Left cardiac atrium (tissue), 4 donors: ENCODE measurements at places on chromosomes 13 and 19.

DNA sequence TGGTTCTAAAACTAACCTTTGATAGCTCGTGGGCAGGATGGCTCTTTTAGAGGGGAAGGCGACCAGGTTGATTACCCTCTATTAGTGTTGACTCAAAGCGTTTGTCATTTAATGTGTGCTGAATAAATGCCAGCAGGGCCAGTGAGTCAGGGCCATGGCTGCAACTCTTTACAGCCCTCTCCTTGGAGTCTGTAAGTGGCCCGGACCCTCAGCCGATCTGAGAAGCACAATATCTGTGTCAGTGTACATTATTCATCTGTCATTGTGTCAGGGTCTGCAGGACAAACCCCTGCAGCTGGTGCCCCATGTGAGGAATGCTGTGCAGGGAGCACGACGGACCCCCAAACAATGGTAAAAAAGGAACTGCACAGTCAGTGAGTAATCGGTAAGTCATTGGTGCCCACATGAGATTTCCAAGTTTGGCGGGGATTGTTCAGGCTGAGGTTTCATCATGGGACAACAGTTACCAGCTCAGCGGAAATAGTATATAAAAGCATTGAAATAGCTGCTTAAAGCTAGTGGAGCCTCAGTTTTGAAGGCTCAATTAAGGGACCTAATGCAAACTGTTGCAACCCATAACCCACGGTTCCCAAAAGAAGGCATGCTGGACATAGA lies 139.1 kb downstream of the ZNF675 start:
- no peak for DNase-seq

DNA sequence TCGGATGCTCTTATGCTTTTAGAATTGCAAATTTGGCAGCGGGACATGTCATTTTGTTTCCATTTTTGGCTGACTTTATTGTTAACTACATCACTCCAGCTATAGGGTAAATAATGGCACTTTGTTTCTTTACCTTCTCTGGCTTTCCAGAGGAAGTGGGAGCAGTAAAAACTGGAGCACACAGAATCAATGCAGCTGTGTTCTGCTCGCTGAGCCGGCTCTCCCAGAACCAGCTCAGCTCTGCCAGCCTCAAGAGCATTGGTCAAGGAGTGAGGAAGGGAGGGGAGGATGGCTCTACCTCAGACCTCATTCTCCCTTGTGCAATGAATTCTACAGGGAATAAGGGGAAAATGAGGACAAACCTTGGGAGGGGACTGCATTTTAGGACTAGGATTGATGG lies 50.5 kb upstream of the SPATA13 start:
- no peak for DNase-seq

- no peak for DNase-seq
Observed at GRCh38 chr13:28100150-28101121, at the start of gene FLT3. FLT3 (minus strand) TSS chr13:28100576; CDS start chr13:28100510, 66 bp downstream.

DNA sequence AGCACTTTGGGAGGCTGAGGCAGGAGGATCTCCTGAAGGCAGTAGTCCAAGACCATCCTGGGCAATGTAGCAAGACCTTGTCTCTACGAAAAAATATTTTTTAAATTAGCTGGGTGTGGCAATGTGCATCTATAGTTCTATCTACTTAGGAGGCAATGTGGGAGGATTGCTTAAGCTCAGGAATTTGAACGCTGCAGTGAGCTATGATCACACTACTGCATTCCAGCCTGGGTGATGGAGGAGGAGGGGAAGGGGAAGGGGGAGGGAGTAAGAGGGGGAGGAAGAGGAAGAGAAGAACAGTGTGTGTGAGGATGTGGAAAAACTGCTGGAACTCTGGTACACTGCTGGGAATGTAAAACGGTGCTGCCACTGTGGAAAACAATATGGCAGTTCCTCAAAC lies 9.2 kb upstream of the CLIP3 start:
- DNase-seq: no peak

GRCh38 chr19:19362075-19362474 lies 41.4 kb downstream of the MAU2 start:
- DNase-seq: no peak

- DNase-seq: peak; percentile 76
Observed at GRCh38 chr19:6801485-6802086, 29.1 kb downstream of the VAV1 start.

DNA sequence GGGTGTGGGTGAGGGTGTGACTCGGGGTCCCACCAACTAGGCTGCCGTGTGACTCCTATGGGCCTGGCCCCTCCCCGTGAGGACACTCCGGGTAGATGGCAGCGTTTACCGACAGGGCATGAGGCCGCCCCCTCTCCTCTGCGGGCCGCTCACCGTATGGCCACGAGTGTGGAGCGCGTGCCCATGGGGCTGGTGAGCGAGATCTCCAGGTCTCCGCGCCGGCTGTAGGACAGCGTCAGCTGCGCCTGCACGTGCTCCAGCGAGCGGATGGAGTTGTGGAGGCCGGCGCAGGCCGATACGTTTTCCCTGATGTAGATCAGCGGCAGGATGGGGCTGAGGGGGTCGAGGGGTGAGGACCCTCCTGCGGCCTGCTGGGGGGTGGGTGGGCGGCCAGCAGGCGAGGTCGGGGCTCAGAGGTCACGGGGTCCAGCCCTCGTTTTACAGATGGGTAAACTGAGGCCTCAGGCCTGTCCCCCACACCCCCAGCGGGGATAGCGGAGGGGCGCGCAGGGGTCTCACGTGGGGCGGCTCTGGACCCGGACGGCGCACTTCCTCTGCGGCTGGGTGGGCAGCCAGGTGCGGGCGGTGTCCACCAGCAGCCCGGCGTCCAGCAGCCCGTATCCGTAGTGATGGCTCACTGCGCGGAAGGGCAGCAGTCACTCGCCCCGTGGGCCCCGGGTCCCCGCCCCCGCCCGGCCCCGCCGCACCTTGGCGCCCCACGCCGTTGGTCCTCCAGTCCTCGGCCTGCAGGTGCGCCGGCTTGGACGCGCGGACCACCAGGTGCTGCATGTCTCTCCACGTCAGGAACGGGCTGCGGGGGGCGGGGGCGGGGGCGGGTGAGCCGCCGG lies 4.3 kb upstream of the C19orf25 start:
- peak; percentile 23 for DNase-seq

DNA sequence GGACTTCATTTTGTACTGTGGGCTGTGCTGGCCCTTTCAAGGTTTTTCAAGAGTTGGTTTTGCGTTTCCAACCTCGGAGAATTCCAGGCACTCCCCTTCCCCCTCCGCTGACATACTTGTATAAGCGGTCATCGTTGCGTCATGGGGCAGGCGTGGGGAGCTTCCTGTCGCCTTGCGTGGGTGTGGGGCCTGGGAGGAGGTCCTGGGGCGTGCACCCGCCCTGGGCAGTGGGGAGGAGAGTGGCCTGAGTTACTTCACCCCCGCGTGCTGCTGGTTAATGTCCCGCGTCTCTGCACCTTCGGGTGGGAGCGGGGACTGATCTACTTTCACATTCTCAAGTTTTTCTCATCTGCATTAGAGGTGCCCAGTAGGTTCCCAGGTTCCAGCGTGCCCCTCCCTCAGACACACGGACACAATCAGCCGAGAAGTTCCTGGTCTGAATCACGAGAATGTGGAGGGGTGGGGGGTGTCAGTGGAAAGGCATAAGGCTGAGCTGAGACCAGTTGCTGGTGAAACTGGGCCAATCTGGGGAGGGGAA lies 4.1 kb downstream of the IER2 start:
- peak; percentile 96 for DNase-seq

DNA sequence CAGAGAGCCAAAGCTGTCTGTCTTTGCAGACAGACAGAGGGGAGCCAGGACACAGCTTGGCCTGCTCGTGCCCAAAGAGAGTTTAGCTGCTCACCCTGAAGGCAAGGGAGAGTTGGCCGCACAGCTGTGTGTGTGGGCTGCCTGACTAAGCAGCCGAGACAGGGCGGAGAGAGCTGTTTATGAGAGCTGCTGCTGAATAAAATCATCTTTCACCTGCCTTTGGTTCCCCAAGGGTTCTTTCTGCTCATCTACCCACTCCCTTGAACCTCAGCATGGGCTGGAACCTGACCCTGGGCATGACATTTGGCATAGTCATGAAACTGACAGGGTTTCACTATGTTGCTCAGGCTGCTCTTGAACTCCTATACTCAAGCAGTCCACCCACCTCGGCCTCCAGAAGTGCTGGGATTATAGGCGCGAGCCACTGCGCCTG lies 98.2 kb downstream of the RBM26 start:
- DNase-seq: peak; percentile 24

GRCh38 chr13:74128156-74128767 lies 5.9 kb downstream of the KLF12 start:
- no peak for DNase-seq

GRCh38 chr19:37979547-37980082 lies 72.6 kb downstream of the SIPA1L3 start:
- DNase-seq: no peak

GRCh38 chr13:78806457-78806856 lies 147.5 kb upstream of the OBI1 start:
- no peak for DNase-seq

GRCh38 chr13:50911081-50911631 lies 1.6 kb downstream of the RNASEH2B start:
- DNase-seq: no peak

- no peak for DNase-seq
Observed at GRCh38 chr13:49530457-49530856, 34.7 kb downstream of the PHF11 start.

DNA sequence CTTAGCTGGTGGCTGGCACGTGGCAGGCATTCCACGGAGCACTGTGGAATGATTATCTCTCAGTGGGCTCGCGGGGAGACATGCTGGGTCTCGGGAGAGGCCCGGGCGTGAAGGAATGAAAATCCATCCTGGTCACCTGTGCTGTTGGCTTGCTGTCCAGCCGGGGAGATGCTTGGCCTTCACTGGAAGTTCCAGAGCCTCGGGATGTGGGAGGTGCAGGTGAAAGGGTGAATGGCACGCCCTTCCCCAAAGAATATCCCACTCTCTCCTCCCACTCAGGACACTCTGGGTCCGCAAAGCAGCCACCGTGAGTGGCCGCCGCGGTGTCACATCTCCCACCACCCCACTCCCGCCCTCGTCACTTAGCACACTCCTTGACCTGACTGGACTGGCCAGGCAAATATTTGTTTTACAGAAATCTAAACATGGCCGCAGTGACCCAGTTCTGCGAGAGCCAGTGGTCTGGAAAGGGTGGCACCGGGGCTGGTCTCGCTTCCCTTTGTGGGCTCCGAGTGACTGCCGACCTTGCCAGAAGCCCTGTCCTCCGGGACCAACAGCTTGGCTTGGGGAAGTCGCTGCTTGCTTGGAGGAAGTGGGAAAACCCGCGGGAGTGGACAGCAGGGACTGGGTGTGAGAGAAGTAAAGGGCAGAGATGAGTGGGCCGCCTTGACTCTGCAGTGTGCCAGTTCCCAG lies 8.0 kb downstream of the DPP9 start:
- peak; percentile 56 for DNase-seq
